EH (cell line): ENCODE measurements at places on chromosomes 1 and 21.

GRCh38 chr1:21663248-21663950, 5.8 kb downstream of the RAP1GAP start:
- DNase-seq, result no peak

DNA sequence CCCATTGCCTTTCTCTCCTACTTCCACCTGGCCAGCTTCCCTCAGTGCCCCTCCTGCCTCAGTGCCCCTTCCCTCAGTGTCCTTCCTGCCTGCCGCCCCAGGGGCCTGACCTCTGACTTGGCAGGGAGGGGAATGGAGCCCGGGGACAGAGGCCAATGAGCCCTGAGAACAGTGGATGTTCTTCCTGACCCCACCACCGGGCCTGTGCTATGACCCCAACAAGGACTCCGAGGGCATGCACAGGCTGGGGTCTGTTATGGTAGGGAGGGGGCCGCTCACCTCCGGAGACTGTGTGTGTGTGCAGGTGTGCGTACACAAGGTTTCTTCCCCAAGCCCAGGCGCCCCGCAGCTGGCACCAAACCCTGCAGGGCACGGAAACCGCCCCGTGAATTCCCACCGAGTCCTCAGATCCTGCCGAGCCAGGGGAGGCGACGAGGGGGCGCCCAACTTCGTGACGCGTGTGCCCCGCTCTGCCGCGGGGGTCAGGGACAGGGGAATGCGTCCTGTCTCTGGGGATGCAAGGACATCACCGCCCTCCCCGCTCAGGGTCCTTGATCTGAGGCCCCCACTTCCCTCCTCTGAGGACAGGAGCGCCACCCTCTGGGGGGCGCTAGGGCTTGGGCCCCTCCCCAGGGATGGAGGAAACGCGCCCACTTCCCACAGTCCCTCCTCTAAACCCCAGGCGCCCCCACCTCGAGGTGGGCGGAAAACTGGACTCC, 766 bp downstream of the RAP1GAP start:
- DNase-seq, result no peak

- no peak for DNase-seq
These were observed 10.9 kb downstream of the OR14I1 start for GRCh38 chr1:248691567-248692155.

GRCh38 chr21:14058566-14058965, 152.2 kb downstream of the LIPI start:
- DNase-seq, result no peak

GRCh38 chr1:118113261-118113660, 71.8 kb downstream of the SPAG17 start:
- peak; percentile 61 for DNase-seq

DNA sequence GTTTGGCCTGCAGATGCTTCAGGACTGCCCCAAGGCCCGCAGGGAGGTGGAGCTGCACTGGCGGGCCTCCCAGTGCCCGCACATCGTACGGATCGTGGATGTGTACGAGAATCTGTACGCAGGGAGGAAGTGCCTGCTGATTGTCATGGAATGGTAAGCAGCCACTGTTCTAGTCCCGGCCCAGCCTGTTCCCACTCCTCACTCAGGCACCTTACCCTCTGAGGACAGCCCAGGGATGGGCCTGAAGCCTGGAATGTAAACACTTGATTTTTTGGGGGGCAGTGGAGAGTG, 41.9 kb upstream of the IL19 start:
- DNase-seq, result no peak

- DNase-seq, result no peak
These were observed 50.7 kb upstream of the SPOCD1 start for GRCh38 chr1:31866450-31867032.

DNA sequence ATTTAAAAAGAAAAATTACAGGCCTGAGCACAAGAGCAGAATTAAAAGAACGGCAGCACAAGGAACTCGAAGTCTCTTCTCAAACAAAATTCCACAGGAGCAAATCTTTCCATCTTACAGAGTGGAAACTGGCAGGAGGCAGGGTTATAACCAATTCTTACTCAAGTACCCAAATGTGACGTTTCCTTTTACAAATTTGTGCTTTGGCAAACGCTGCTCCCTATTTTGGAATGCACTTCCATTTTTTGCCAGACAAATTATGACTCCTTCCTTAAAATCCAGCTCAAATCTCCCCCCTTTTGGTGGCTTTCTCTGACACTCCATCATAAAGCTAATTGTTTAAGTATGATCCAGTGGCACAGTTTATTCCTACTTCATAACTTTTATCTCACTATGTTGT, 7.8 kb downstream of the ERI3 start:
- peak; percentile 68 for DNase-seq

DNA sequence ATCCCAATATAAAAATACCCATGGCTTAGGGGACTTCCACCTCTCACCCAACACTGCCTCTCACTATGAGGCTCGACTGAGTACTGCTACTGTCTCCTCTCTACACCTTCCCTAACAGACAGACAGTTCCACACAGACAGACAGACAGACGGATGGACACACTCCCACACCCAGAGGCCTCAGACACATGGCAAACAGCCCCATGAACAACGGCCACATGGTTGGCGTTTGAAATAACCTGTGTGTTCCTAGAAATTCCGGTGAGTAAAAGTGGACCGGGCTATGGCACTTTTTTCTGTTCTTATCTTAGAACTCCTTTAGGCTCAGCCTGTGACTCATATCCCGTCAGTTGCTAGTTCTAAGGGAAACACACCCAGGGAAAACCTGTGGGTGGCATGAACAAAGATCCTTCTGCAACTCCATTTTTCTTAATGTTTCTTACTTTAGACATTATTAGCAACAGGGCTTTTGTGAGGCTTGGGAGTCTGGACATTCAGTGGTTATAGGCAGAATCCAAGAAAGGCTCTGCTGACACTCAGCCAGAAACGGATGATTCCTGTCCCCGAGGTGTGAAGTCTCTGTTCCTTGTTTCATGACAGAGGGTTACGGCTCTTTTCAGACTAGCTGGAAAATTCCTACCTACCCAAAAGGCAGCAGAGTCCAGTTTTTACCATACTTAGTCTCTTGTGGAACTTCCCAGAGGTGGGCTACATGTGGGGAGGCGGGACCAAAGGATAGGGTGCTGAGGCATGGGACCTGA, 90.5 kb upstream of the TLR5 start:
- peak; percentile 79 for DNase-seq

DNA sequence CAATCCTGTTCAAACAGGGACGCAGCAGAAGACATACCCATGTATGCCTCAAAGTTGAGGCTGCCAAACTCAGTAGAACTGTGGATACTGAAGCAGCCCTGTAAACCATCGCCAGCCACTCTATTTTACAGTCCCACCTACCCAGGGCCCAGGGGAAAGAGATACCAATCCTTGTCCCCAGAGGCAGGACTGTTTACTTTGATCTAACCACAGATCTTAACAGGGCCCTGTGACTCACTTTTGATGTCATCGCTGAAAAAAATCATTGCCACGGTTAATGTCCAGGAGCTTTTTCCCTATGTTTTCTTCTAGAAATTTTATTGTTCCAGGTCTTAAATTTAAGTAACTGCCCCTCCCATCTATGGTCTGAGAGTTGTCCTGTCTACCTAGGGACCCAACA, 538.4 kb upstream of the NCAM2 start:
- no peak for DNase-seq

GRCh38 chr1:84278905-84279304, 22.6 kb upstream of the SAMD13 start:
- DNase-seq, result no peak
